Activated T-helper 17 cell treated with anti-CD3 and anti-CD28 coated beads, Interleukin-2, amount 50 U/mL, for 72 hours (primary cell): ENCODE measurements at places on chromosomes 1 and 21.

GRCh38 chr1:159473335-159473734, 33.8 kb downstream of the OR10J1 start:
- no peak overlapping the region for H3K4me3 ChIP-seq
- no peaks in the 10 kb centered on the region for H3K36me3 ChIP-seq
- no peak for ATAC-seq
- H3K27me3 ChIP-seq = peaks cover 13% of the 10 kb centered on the region
- no peaks in the 10 kb centered on the region for H3K4me1 ChIP-seq

DNA sequence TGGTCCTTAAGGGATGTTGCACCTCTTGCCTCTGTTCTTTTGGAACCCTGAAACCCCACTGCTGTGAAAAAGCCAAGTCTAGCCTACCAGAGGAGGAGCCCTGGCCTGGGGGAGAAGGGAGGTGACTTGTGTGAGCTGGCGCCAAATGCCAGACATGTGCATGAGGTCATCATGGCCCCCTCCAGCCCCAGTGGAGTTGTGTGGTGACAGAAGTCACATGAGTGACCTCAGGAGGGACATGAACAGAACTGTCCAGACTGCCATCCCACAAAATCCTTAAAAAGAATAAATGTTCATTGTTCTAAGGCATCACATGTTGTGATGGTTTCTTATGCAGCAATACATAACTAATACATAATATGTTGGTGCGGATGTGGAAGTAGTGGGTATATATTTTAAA, 10.8 kb downstream of the HHAT start:
- peaks cover 21% of the 10 kb centered on the region for H3K4me1 ChIP-seq
- no peak overlapping the region for H3K27ac ChIP-seq
- H3K27me3 ChIP-seq = no peaks in the 10 kb centered on the region
- ATAC-seq = no peak
- H3K36me3 ChIP-seq = no peaks in the 10 kb centered on the region
- H3K4me3 ChIP-seq = peak overlapping the region; percentile 50

DNA sequence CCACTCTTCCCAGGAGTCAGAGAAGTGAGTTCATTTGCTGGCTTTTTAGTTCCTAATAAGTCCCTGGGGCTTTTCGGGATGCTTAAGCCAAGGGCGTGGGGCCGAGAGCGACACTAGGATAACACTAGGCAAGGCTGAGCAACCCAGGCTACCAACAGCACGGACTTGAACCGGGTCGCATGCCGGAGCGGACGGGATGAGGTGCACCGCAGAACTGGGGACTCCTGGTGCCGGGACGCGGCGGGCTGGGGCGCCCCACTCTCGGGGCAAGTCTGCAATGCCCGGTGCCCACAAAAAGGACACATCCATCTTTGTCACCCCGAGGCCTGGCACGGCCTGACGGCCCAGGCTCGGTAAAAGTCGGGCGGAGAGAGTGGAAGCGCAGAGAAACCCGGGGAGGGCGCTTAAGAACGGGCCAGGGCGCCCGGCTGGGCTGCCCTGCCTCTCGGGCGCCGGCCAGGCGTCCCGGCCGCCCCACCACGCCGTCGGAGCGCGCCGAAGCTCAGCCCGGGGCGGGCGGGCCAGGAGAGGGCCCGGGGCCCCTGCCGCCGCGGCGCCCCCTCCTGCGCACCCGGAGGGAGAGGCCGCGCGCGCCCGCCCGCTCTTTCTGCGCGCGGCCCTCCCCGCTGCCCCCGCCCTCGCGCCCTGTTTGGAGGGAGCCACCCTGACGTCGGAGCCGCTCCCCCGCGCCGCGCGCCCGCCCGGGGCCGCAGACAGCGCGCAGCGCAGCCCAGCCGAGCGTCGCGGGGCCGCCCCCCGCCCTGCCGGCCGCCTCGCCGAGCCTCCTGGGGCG, at the start of gene NBL1:
Gene NBL1 (plus strand): TSS at position 710 of the 793 bp plus-strand sequence. CDS start 10,720 bp downstream, outside the sequence.
- H3K4me1 ChIP-seq = peaks cover 26% of the 10 kb centered on the region
- H3K4me3 ChIP-seq = peak within 1 kb of the TSS; percentile 82
- no peaks in the 10 kb centered on the region for H3K27me3 ChIP-seq
- peak within 1 kb of the TSS; percentile 70 for H3K27ac ChIP-seq
- no peaks in the 10 kb centered on the region for H3K36me3 ChIP-seq

DNA sequence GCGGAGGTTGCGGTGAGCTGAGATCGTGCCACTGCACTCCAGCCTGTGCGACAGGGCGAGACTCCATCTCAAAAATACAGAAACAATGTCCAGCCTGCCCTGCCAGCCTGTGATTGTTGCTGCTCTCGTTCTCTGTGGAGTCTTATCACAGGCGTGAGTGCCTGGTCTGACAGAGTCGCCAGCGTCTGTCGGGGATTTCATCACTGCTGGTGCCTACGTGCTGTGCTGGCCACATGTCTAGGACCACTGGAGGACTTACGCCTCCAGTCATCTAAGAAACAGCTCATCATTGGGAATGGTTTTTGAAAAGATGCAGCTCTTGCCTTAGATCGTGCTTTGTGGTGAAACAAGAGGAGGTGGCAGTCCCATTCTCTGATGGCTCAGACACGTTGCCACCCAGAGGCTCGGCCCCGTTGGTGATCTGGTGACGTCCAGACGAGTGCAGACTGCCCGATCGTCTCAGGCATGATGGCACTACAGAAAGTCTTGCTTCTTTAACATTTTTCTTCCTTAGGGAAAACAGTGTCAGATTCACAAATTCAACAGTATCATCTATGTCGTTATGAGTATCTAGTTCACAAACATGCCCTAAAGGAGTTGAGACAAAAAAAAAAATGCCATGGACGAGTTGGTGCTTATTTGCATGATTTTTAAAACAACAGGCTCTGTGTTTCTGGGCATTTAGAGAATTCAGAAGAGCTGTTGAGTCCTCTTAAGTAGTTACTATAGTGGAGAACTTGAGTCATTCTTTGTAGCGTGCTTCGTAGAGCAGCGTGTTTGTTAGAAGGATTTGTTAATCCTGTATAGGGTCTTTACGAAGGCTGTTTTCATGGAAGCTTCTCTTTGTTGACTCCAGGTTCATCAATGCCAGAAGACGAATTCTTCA, 47.5 kb downstream of the CBS start:
- H3K4me1 ChIP-seq = no peaks in the 10 kb centered on the region
- no peak overlapping the region for H3K4me3 ChIP-seq
- peaks cover 88% of the 10 kb centered on the region for H3K36me3 ChIP-seq
- H3K27ac ChIP-seq = no peak overlapping the region

GRCh38 chr1:52111492-52111891, 30.4 kb upstream of the ZFYVE9 start:
- H3K36me3 ChIP-seq = no peaks in the 10 kb centered on the region
- no peak for ATAC-seq
- no peak overlapping the region for H3K27ac ChIP-seq
- H3K4me1 ChIP-seq = no peaks in the 10 kb centered on the region
- no peaks in the 10 kb centered on the region for H3K27me3 ChIP-seq
- H3K4me3 ChIP-seq = no peak overlapping the region

GRCh38 chr1:233478611-233479010, 135.3 kb upstream of the KCNK1 start:
- H3K4me3 ChIP-seq = no peak overlapping the region
- H3K36me3 ChIP-seq = no peaks in the 10 kb centered on the region
- no peak overlapping the region for H3K27ac ChIP-seq
- no peaks in the 10 kb centered on the region for H3K4me1 ChIP-seq
- peaks cover 24% of the 10 kb centered on the region for H3K27me3 ChIP-seq
- ATAC-seq = no peak

- H3K4me3 ChIP-seq = no peak overlapping the region
- no peaks in the 10 kb centered on the region for H3K27me3 ChIP-seq
- no peak for ATAC-seq
These were observed 110.9 kb upstream of the IFFO2 start for GRCh38 chr1:19067182-19067911.

DNA sequence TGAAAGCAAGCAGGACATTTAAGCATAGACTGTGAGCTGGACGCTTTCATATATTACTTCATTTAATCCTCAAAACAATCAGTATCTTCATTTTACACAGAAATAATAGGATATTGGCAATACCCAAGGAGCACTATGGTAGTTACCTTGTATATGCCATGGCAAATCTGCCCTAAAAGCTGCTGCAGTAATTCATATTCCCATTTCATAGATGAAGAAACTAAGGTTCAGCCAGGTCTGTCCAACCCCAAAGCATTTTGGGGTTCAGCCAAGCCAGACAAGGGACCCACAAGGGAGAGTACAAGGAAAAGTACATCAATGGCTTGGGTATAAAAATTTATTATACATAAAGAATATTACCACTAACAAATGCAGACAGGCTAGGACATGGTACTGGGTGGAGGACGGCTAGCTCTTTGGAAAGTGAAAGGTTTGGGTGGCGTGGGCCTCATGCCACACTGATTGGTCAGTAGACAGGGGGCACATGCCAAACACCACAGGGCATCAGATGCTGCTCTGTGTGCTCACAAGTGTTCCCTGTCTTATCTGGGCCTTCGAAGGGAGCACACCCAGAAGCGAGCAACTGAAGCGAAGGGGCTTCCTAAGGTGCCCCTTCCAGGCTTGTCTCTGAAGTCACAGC, 23.9 kb upstream of the PTAFR start:
- peaks cover 89% of the 10 kb centered on the region for H3K36me3 ChIP-seq
- H3K27me3 ChIP-seq = no peaks in the 10 kb centered on the region
- H3K4me1 ChIP-seq = peaks cover 44% of the 10 kb centered on the region
- ATAC-seq = no peak
- H3K27ac ChIP-seq = peak overlapping the region; percentile 90

GRCh38 chr1:155254714-155255242, 505 bp downstream of the ENTREP3 start:
- H3K4me1 ChIP-seq = peaks cover 24% of the 10 kb centered on the region
- H3K27me3 ChIP-seq = no peaks in the 10 kb centered on the region

- H3K4me1 ChIP-seq = no peaks in the 10 kb centered on the region
- peaks cover 7% of the 10 kb centered on the region for H3K27me3 ChIP-seq
- H3K36me3 ChIP-seq = no peaks in the 10 kb centered on the region
- no peak for ATAC-seq
These were observed 182.9 kb downstream of the PRDM16 start for GRCh38 chr1:3251807-3252428.

DNA sequence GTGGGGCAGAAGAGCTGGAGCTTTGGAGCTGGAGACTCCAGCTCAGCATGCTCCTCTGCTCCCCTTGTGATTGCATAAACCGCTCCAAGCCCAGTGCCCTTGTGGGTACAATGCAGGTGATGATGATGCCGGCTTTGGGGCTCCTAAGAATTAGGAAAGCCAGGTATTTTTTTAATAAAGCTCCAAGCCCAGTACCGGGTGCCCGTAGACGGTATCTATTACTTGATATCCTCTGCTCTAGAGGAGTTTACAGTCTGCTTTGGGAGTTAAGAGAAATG, 27.2 kb downstream of the TENT5C start:
- no peaks in the 10 kb centered on the region for H3K36me3 ChIP-seq
- ATAC-seq = no peak
- peaks cover 17% of the 10 kb centered on the region for H3K4me1 ChIP-seq
- H3K4me3 ChIP-seq = no peak overlapping the region
- H3K27ac ChIP-seq = peak overlapping the region; percentile 17

DNA sequence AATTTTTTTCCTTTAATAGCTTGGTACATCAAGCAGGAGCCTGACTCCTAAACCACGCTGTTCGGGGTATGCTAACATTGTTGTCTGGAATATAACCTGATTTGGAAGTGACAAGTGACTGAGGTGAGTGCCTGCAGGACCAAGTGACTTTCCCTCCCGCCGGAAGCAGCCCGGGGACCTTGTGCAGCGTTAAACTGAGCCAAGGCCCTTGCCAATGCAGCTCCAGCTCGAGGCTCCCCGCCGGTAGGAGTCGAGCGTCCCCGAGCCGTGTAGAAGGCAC, 716 bp upstream of the MTARC1 start:
- H3K27me3 ChIP-seq = peaks cover 21% of the 10 kb centered on the region
- no peak for ATAC-seq
- H3K36me3 ChIP-seq = no peaks in the 10 kb centered on the region
- H3K27ac ChIP-seq = no peak overlapping the region

DNA sequence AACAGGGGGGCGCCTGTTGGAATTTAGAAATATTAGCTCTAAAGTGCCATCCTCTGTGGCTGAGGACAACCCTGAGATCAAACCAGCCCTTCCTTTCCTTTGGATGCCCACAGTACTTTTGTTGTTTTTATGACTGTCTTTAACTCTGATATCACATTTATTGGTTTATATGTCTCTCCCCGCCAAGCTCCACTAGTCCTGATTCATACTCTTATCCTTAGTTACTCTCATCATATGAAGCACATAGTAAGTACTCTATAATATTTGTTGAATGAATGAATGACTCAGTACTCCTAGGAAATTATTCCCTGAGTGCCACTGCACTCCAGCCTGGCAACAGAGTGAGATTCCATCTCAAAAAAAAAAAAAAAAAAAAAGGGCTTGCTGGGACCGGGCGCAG, 22.6 kb upstream of the NRDC start:
- no peaks in the 10 kb centered on the region for H3K36me3 ChIP-seq
- peaks cover 18% of the 10 kb centered on the region for H3K27me3 ChIP-seq
- no peak for ATAC-seq
- H3K27ac ChIP-seq = no peak overlapping the region
- H3K4me3 ChIP-seq = no peak overlapping the region

- no peaks in the 10 kb centered on the region for H3K27me3 ChIP-seq
- H3K36me3 ChIP-seq = no peaks in the 10 kb centered on the region
- H3K4me1 ChIP-seq = peaks cover 23% of the 10 kb centered on the region
- H3K4me3 ChIP-seq = peak overlapping the region; percentile 58
- ATAC-seq = peak; percentile 39
- H3K27ac ChIP-seq = peak overlapping the region; percentile 20
These were observed 89.2 kb upstream of the SELENON start for GRCh38 chr1:25710583-25711347.

DNA sequence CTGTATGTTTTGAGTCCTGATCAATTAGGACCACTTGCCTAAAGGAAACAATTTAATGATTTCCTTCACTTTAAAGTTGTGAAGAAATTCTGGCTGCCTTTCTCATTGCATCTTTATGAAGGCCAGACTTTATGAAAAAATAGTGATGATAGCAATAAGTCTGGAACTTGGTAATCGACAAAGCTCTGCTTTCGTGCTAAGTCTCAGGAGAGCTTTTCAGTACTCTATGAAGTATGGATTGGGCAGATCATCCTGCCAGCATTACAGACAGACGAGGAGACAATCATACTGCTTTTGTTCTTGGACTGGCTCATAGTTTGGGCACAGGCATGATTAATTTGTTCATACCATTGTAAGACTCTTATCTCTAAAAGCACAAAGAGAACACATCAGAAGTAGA, 45.5 kb upstream of the KCNJ15 start:
- no peaks in the 10 kb centered on the region for H3K36me3 ChIP-seq
- ATAC-seq = no peak
- no peaks in the 10 kb centered on the region for H3K4me1 ChIP-seq
- no peak overlapping the region for H3K27ac ChIP-seq
- H3K4me3 ChIP-seq = no peak overlapping the region
- H3K27me3 ChIP-seq = peaks cover 46% of the 10 kb centered on the region

- no peaks in the 10 kb centered on the region for H3K4me1 ChIP-seq
- no peak for ATAC-seq
- no peak overlapping the region for H3K4me3 ChIP-seq
- no peak overlapping the region for H3K27ac ChIP-seq
- H3K36me3 ChIP-seq = no peaks in the 10 kb centered on the region
These were observed 333.6 kb downstream of the PAPPA2 start for GRCh38 chr1:176796583-176796982.

- H3K27ac ChIP-seq = no peak overlapping the region
- H3K27me3 ChIP-seq = peaks cover 3% of the 10 kb centered on the region
- H3K4me3 ChIP-seq = no peak overlapping the region
- no peak for ATAC-seq
- H3K36me3 ChIP-seq = no peaks in the 10 kb centered on the region
- H3K4me1 ChIP-seq = no peaks in the 10 kb centered on the region
These were observed 588.0 kb upstream of the BEND5 start for GRCh38 chr1:49364676-49365075.

GRCh38 chr1:49197081-49197480, 420.4 kb upstream of the BEND5 start:
- peaks cover 4% of the 10 kb centered on the region for H3K27me3 ChIP-seq
- no peak overlapping the region for H3K27ac ChIP-seq
- no peak for ATAC-seq
- no peaks in the 10 kb centered on the region for H3K4me1 ChIP-seq

- no peak overlapping the region for H3K27ac ChIP-seq
- H3K27me3 ChIP-seq = no peaks in the 10 kb centered on the region
- H3K36me3 ChIP-seq = no peaks in the 10 kb centered on the region
- ATAC-seq = no peak
- no peak overlapping the region for H3K4me3 ChIP-seq
These were observed 323.3 kb upstream of the LYPLAL1 start for GRCh38 chr1:218850367-218850766.
